Stimulated activated CD4-positive, alpha-beta T cell treated with anti-CD3 and anti-CD28 coated beads, Interleukin-2, amount 100 ng/mL, for 24 hours (primary cell): ENCODE measurements at places on chromosomes 13 and 19.

DNA sequence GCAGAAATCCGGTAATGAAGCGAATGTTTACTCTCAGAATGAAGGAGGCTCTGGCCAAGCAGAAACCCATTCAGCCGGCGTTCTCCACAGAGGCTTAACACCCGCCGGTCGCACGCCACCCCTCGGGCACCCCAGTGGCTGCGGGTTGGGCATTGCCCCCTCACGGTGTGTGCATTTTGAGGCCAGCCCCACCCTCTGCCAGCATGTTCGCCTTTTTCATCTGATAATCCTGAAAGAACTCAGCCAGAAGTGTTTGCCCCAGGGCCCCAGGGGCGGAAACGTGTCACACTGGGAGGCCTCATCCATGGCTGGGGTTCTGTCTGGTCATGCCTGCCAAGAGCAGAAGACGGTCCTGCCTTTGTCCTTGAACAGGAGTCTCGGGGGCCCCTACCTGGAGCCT lies 34.2 kb downstream of the COMP start:
- DNase-seq, result no peak

GRCh38 chr19:35458731-35459391 lies 10.8 kb downstream of the FFAR2 start:
- no peak for DNase-seq

- DNase-seq, result no peak
Observed at GRCh38 chr13:21055016-21055415, 6.4 kb downstream of the LATS2 start.

DNA sequence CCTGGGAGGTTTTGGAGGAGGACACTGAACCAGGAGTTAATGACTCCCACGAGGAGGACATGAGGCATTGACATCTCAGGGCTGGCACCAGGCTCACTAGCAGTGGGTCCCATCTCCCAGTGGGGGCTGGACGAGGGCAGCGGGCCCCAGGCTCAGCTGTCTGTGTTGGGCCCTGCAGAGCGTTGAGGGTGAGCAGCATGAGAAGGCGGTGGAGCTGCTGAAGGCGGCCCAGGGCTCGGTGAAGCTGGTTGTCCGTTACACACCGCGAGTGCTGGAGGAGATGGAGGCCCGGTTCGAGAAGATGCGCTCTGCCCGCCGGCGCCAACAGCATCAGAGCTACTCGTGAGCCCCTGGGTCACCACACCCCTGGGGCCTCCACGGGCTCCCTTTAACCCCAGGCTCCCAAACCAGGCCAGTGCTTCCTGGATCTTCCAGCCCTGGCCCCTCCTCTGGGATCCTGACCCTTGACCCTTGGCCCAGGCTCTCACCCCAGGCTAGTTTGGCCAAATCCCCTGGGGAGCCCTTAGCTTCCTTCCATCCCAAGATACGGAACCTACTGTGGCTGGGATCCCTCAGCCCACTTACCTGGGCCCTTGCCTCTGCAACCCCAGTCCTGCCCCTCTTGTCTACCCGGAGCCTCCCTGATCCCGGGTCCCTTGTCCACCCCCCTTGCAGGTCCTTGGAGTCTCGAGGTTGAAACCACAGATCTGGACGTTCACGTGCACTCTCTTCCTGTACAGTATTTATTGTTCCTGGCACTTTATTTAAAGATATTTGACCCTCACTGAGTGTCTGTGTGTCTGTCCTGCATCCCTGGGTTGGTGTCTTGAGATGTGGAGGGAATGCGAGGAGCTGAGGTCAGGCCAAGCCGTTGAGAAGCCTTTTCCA lies 1.0 kb downstream of the C19orf73 start:
- no peak for DNase-seq

DNA sequence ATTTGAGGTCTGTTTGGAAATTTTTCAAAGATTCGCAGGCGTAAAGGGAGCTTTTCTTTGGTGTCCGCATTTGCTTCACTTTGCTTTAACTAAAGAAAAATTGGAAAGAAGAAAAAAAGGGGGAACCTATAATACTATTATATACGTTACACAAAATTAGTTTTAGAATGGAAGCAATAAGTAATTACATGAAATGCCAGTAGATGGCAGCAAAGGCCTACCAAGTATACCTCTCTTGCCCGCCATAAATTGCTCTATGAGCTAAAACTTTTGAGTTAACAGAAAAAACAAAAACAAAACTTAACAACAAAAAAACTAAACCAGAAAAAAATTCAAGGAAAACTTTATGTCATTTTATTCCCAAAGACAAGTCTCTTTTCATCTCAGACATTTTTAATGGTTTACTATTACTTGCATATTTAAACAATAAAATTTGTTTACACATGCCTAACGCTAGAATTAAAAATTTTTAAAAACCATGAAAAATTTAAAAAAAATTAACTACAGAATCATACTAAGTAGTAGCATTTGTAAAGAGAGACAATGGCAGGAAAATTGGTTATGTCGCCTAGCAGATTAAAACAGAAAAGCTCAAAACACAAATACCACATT lies 271.4 kb downstream of the NALCN start:
- peak; percentile 2 for DNase-seq

DNA sequence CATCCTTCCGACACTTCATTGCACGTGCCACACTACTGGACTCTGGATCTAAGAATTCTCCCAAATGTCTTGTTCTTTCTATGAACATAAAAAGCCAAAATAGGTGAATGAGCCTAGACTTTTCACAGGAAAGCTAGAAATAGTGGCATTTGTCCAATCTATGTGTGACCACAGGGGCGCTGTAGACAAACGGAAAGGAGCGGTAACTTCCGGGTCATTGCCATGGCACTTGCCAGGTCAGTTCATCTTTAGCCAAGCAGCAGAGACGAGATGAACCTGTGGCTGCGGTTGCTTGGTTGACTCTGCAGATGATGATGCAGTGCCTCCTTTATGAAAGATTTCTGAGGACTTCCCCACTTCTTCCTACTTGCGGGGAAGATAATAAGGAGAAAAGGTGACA lies 65.6 kb downstream of the ADGRE1 start:
- DNase-seq, result no peak

DNA sequence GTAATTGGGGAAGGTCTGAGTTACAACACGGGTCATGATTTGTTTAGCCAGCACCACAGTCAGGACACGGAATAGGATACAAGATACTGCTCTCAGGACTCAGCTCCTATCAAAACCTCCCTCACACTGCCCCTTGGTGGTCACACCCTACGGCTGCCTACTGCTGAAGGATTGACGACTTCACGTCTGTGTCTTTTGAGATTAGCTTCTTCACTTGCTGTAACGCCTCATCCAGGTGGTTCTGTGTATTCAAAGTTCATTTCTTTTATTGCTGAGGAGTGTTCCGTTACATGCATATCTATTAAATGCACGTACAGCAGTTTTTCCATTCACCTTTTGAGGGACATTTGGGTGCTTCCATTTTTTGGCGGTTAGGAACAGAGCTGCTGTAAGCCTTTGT lies 46.3 kb downstream of the URI1 start:
- no peak for DNase-seq

GRCh38 chr19:4389511-4390016 lies 10.8 kb downstream of the SH3GL1 start:
- DNase-seq, result no peak

DNA sequence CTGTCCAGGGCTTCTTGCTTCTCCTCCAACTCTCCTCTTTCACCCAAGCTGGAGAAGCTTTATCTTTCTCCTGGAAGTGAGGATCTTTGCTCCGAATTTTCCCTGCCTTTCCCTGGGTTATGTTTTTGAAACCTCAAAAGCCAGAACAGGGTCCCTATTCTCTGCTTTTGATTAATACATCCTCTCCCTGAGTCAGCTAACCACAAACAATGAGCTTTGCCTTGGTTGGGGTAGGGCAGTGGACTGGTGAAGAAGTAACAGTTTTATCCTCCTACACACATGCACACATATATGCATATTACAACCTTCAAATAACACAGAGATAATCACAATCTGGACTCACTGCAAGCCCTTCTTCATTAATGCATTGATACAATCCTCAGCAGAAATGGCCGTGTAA lies 44.6 kb downstream of the DLEU7 start:
- DNase-seq, result no peak

DNA sequence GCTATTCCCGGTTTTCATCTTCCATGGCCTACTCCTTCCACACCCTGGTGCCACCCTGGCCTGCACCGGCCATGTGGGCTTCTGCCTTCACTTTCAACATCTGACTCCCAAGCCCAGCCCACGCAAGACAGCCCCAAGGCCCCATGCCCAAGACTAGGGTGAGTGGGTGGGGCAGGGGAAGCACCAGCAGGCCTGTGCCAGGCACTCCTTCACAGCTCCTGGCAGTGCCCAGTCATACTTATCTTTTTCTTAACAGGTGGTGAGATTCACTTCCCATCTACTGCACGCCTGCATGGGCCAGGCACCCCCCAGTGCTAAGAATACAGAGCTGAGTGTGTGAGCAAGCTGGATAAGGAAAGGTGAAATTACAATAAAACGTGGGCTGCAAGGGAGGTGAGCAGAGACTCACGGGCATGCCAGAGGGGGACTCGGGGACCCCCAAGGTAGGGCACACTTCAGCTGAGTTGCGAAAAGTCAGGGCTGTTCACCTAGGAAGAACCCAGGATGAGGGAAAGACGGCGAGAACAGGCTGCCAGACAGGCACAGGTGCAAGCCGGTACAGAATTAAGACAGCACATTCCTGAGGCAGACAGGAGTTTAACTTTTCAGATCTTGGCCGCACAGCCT lies 55.7 kb downstream of the COL4A1 start:
- no peak for DNase-seq

DNA sequence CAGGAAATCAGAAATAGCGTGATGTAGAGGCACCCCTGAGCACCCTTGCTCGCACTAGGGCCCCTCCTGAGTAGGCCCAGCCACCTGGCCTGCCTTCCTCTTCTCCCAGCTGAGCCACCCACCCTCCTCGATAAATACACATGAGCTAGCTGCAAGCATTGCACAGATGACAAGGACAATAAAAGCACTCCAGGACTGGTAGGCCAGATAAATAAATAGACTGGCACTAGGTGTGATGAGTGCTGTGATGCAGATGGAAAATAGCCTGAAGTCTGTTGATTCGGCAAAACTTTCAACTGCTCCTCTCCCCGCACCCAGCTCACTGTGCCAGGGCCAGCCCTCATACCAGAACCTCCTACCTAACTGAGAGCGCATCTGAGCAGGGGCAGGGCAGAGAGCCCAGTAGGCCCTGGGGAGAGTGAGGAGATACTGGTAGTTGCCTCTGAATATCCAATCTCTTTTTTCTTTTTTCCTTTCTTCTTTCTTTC lies 54.5 kb upstream of the GPI start:
- no peak for DNase-seq

- no peak for DNase-seq
Observed at GRCh38 chr13:24763596-24764275, at the start of gene RNF17. Gene RNF17 (plus strand): TSS chr13:24764169. CDS start chr13:24764204, 35 bp downstream.

- DNase-seq, result no peak
Observed at GRCh38 chr19:16795731-16796130, 33.5 kb upstream of the SIN3B start.

GRCh38 chr19:44303320-44303719 lies 1.5 kb downstream of the ZNF235 start:
- DNase-seq, result no peak

GRCh38 chr19:40464059-40465024 lies 1.2 kb downstream of the BLVRB start:
- peak; percentile 86 for DNase-seq

- DNase-seq, result no peak
Observed at GRCh38 chr13:81171065-81171647, 830.2 kb upstream of the SPRY2 start.

DNA sequence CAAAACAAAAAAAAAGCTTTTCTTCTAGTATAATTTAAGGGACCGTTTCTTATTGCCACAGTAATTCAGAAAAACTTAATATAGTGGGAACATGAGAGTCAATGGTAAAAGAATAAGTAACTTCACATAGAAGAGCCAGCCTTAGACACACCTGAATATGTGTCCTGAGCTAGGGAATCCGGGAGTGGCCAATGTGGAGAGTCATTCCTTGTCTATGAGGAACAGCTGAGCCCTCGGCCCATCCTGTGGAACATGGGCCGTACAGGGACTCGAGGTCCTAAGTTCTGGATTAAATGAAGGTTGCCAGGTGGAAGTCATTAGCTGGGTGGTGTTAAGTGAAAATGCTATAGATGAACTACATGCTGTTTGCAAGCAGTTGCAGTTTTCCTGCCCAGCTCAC lies 32.2 kb downstream of the EFNB2 start:
- no peak for DNase-seq

DNA sequence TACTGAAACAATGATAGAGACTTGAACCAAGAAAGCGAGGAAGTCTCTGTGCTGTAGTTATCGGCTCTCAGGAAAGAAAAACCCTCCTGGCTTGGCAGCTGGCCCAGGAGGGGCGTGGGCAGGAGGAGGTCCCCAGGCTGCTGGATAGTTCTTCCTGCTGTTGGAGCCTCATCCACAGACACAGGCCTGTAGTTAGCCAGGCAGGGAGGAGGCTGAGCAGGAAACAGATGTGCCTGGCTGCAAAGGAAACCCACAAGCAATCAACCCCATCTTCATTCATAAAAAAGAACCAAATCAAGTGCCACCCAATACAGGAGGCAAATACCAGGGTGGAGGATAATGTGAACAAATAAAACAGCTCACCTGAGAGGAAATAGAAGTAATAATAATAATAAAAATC lies 86.2 kb downstream of the IRS2 start:
- DNase-seq, result no peak

- DNase-seq, result no peak
Observed at GRCh38 chr13:101945435-101945834, 456.4 kb downstream of the FGF14 start.

DNA sequence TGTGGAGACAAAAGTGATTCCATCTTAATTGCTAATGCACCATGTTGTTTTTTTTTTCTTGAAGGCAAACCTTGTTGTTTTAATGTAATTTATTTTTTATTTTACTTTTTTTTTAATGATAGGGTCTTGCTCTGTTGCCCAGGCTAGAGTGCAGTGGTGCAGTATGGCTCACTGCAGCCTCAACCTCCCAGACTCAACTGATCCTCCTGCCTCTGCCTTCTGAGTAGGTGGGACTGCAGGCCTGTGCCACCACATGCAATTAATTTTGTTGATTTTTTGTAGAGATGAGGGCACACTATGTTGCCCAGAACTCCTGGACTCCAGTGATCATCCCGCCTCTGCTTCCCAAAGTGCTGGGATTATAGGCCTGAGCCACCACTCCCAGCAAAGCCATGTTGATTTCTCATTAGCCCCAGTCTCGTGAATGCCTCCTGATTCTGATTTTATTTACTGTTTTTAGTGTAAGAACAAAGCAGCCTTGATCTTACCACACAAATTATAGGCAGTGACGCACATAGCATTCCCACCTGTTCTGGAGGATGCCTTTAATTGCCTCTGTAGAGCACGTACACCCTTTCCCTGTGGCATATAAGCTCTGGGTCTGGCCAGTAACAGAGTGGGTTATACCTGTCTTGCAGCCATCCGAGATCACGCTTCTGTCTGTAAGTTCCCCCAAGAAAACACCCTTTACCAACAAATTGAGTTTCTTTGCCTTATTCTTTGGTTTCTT lies 150.4 kb downstream of the GGACT start:
- no peak for DNase-seq

- no peak for DNase-seq
Observed at GRCh38 chr19:30361721-30362120, 10.5 kb upstream of the ZNF536 start.
